ENCODE measurements at places on chromosomes 5 and 9.

DNA sequence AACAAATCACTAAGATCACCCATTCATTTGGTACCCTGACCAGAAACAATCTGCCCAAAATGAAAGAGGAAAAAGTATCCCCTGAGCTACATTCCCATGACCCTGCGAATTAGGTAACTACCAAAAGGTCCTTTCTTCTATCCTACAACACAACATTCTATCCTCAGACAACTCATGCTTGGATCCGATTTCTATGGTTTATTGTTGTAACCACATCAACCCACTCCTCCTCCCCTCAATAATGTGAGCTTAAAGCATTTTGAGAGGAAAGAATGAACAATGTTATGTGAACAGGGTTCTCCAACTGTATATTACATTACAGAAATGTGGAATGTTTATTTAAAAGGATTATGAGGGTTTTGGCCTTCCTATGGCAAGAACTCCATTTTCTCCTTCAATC, 4.0 kb downstream of the SLC35D2 start:
- DNase-seq, result no peak

- DNase-seq, result no peak
Observed at GRCh38 chr9:7554699-7555098, 244.9 kb downstream of the DMAC1 start.

- DNase-seq, result no peak
Observed at GRCh38 chr5:122129306-122129705, at the start of gene ZNF474. TSS of gene ZNF474 (plus strand) at chr5:122129546. CDS start at chr5:122151991, 22,445 bp downstream.

DNA sequence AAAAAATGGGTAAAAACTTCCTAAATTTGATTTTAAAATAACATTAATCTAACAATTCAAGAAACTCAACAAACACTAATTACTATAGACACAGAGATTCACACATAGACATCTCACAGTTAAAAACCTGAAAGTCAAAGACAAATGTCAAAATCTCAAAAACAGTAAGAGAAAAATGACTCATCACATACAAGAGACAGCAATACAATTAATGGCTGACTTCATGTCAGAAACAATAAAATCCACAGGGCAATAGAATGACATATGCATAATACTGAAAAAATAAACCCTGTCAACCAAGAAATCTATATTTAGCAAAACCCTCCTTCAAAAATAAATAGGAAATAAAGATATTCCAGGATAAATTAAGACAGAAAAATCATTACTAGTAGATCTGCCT, 200.4 kb downstream of the CEMIP2 start:
- DNase-seq, result no peak

GRCh38 chr9:127886401-127886972, 9.0 kb upstream of the AK1 start:
- DNase-seq, result no peak

GRCh38 chr5:120690621-120691407, 226.7 kb downstream of the PRR16 start:
- no peak for DNase-seq

DNA sequence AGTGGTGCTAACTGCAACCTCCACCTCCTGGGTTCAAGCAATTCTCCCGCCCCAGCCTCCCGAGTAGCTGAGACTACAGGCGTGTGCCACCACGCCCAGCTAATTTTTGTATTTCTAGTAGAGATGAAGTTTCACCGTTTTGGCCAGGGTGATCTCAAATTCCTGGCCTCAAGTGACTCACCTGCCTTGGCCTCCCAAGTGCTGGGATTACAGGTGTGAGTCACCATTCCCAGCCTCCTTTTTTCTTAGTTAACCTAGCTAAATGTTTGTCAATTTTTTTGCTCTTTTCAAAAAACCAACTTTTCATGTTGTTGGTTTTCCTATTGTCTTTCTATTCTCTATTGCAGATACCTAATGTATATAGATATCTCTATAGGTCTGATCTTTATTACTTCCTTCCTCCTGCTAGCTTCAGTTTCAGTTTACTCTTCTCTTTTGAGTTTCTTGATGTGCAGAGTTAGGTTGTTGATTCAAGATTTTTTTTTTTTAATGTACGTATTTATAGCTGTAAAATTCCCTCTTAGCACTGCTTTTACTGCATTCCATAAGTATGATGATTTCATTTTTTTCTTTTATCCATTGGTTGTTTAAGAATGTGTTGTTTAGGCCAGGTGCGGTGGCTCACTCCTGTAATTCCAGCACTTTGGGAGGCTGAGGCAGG, 32.9 kb downstream of the FGD3 start:
- no peak for DNase-seq

DNA sequence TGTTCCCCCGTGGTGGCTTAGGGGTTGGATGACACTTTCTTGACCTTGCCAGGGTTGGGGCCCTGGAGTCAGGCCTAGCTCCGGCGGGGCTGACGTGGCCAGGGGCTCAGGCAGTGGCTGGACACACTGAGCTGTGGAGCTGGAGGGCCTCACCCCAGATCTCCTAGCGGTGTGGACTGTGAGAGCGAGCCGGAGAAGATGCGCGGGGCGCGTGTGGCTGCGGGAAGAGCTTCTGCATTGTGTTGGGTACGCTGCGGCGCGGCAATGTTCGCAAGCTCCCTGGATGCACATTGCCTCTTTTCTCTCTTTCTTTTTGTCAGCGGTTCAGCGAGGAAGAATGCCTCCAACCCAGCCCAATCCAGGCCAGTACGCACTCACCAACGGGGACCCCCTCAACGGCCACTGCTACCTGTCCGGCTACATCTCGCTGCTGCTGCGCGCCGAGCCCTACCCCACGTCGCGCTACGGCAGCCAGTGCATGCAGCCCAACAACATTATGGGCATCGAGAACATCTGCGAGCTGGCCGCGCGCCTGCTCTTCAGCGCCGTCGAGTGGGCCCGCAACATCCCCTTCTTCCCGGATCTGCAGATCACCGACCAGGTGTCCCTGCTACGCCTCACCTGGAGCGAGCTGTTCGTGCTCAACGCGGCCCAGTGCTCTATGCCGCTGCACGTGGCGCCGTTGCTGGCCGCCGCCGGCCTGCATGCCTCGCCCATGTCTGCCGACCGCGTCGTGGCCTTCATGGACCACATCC, 4.8 kb downstream of the NR2F1 start:
- DNase-seq, result no peak

DNA sequence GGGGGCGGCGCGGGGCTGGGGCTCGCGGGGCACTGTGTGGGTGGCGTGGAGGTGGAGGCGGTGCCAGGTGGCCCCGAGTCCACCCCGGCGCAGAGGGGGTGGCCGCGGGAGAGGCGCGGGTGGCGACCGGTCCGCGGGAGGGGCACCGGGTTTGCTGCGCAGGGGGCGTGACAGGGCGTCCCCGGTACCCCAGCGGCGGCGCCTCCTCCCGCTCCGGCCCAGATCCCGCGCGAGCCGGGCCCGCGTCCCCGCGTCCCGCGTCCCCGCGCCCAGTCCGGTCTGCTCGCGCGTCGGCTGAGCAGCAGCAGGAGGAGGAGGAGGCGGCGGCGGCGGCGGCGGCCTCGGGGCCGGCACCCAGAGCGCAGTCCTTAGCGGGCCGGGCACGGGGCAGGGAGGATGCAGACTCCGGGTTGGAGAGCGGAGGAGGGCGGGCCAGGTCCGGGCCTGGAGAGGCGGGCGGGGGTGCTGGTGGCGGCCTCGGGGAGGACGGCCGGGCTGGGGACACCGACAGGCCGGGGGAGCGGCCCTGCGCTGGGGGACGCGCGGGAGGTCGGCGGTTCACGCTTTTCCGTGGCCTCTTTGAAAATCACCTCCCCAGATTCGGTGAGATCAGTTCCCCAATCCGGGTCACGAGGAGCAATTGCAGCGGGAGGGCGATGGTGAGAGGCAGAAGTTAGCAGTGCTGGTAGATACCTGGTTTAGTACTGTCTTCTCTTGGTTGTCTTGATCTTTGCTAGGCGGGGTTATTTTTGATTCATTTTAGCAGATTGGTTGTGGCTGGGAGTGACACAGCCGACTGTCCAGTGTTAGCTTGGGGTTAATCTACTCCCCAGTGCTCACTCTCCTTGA, 1.7 kb downstream of the TRIO start:
- peak; percentile 78 for DNase-seq

GRCh38 chr5:154544646-154545045, 66.6 kb upstream of the HAND1 start:
- peak; percentile 55 for DNase-seq

DNA sequence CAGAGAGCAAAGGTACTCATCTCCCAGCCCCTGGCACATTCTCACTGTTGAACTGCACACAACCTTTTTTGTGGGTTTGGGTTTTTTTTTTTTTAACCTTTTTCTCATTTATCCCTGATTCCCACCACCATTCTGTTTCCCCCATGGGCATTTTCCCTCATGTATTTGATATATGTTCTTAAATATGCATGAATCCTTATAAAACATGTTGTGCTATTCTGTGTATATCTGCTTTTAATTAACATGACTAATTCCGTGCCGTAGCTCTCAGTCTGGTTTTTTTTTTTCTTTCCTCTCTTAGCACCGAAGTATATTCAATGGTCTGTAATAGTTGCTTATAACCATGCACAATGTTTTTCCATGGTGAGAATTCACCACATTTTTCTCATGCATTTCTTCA, 204.5 kb downstream of the RGS3 start:
- no peak for DNase-seq

DNA sequence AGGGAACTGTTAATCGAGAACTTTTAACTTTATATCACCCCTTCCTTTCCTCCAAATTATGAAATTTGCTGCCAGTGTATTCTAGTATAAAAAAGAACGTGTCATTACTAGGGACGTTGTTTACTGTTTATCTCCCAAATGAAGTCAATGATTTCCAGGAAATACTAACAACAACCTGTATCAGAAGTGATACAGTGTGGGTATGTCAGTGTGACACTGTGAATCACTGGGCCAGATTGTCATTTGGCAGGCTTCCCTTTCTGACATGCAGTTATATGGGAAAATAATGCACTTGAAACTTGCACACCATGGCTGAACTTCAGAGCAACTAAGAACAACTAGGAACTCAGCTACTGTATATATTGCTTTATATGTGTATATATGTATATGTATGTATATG, 12.6 kb downstream of the ZNF462 start:
- DNase-seq, result no peak

GRCh38 chr9:505741-506059, 291.0 kb downstream of the DOCK8 start:
- DNase-seq, result no peak

GRCh38 chr5:173497685-173498084, 118.8 kb downstream of the BOD1 start:
- DNase-seq, result no peak

DNA sequence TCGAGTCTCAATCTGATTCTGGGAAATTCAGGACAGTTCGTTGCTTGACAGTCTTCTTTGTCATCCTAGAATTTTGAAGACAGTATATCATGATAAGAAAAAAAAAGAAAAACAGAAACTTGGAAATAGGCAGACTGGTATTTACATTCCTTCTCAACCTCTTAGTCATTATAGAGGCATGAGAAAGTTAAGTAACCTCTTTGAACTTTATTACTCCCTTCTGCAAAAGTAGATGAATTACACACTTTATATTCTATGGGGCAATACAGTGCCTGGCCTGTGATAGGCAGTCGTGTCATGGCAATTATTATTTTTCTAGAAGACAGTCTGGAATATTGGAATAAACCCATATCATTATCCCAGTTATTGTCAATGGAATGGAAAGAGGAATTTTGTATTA, 828.9 kb downstream of the TLR4 start:
- no peak for DNase-seq

GRCh38 chr5:60349891-60350415, 350.0 kb downstream of the DEPDC1B start:
- no peak for DNase-seq

GRCh38 chr5:142872217-142872616, 102.0 kb downstream of the ARHGAP26 start:
- DNase-seq, result no peak

DNA sequence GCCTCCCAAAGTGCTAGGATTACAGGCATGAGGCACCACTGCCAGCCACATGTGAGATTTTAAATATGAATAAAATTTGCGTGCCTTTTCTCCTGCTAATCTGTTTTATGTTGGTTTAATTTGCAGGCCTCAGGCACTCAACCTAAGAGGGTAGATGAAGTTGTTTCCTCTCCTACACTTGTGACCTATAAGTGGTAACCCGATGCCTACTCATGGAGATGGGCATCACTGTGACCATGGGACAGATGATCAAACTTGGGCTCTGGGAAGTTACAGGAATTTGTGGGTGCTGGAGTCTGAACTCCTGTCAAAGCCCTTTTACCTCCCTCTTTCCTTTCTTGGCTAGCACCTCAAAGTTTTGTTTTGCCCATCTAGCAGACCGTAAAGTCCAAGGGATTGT, 1.1 kb downstream of the SLC28A3 start:
- DNase-seq, result no peak

DNA sequence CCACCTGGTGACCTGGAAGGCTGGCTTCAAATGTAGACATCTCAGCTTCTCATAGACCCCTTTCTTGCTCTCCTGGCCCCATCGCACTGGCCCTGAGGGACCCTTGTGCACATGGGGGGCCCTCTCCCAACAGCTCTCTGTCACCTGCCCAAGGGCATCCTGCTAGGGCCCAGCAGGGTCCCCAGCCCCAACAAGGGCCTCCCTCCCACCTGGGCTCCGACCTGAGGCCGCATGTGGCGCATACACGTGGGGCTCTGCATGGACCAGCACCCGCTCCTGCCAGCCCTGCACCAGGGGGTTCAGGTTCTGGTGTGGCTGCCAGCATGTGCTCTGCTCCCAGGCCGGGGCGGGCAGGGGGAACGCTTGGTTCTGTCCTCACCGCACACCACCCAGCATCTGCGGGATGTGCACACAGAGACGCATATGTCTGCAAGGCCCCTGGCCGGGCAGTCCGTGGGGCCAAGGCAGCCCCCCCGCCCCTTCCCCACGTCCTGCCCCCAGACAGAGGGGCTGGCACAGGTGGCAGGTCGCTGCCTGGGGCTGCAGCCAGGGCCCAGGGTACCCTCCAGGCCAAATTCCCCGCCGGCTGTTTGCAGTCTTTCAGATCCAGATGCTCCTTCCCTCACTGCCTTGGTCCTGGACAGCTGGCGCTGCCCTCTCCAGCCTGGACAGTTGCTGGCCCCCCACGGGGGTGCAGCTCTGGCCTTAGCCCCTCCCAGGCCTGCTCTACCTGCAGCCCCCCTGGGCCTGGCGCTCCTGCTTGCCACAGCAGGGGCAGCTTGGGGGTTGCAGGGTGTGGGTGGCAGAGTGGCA, 17.9 kb upstream of the NRARP start:
- DNase-seq, result no peak

GRCh38 chr5:151700296-151700695, 13.6 kb upstream of the SPARC start:
- no peak for DNase-seq

DNA sequence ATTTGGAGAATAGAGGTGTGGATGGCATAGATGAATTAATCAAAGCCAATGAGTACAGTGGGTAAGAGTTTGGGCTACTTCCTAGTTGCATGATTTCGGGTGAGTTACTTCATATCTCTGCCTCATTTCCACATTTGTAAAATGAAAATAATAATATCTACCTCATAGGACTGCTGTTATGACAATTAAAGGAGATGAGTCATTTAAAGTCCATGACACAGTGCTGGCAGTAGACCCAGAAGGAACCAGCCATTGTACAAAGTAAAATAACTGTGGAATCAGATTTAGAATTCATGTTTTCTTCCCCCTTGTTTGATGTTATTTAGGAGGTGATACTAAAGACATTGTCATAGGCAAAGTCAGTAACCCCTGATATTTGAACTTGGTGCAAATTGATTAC, 139.5 kb upstream of the SLC27A6 start:
- no peak for DNase-seq

- DNase-seq, result no peak
Observed at GRCh38 chr5:63686181-63686580, 276.1 kb downstream of the HTR1A start.

- DNase-seq, result no peak
Observed at GRCh38 chr9:89439571-89439970, 58.3 kb downstream of the SEMA4D start.

GRCh38 chr5:35470866-35471265, 146.8 kb upstream of the SPEF2 start:
- no peak for DNase-seq

- DNase-seq, result no peak
Observed at GRCh38 chr5:155085282-155085989, 71.9 kb downstream of the KIF4B start.
